ENCODE measurements at places on chromosomes 4 and X. TPM values are rescaled to one million over a fixed set of nuclear protein-coding genes. Genes with fewer than 3 reads are reported as not detected.

IL13RA1 gene
- total RNA-seq = 46.4 TPM

BTC gene
- 2.3 TPM for total RNA-seq

SHROOM3 gene
- total RNA-seq = 107 TPM

CYLC1 gene
- not detected for total RNA-seq

COX7B2 gene
- total RNA-seq = 5.8 TPM

VCX3A gene
- not detected for total RNA-seq

ERAS gene
- total RNA-seq = not detected

CAPN6 gene
- total RNA-seq = 7.8 TPM

DNA sequence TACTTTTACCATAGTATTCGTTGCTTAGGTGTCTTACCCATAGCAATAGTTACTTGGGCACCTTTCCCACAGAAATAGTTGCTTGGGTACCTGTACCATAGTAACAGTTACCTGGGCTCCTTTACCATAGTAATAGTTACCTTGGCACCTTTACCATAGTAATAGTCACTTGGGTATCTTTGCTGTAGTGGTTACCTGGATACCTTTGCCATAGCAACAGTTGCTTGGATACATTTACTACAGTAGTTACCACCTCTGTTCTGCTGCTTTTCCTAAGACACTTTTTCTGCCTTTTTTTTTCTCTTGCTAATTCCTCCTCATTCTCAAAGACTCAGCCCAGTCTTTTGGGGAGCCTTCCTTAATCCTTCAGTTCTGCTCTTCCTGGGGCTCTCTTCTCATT, 272.8 kb upstream of the PUDP start:
- DNase-seq = no peak

- DNase-seq = no peak
These were observed 7.7 kb upstream of the STK32B start for GRCh38 chr4:5043579-5043978.

- no peak for DNase-seq
These were observed 39.3 kb downstream of the RNF212 start for GRCh38 chr4:1074077-1074476.

DNA sequence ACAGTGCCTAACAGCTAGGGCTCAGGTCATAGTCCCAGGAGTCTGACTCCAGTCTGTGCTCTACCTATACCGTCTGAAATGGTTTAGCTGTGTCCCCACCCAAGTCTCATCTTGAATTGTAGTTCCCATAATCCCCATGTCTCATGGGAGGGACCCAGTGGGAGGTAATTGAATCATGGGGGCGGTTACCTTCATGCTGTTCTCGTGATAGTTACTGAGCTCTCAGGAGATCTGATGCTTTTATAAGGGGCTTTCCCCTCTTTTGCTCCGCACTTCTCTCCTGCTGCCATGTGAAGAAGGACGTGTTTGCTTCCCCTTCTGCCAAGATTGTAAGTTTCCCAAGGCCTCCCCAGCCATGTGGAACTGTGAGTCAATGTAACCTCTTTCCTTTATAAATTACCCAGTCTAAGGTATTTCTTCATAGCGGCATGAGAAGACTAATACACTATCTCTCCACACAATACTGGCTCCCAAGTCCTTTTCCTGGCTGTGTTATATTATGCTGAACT, 110.8 kb downstream of the AFAP1 start:
- DNase-seq = no peak

GRCh38 chr4:7043284-7044136, at the start of gene TADA2B:
TADA2B (plus strand) TSS chr4:7043372; CDS start chr4:7043580, 208 bp downstream.
- DNase-seq = peak; percentile 12

GRCh38 chr4:130074096-130074495, 978.1 kb downstream of the C4orf33 start:
- DNase-seq = no peak

GRCh38 chr4:153127760-153128494, 76.3 kb upstream of the TRIM2 start:
- DNase-seq = peak; percentile 90

GRCh38 chrX:16633754-16634153, 16.2 kb upstream of the S100G start:
- no peak for DNase-seq

GRCh38 chr4:7384003-7384928, 50.5 kb downstream of the PSAPL1 start:
- no peak for DNase-seq

GRCh38 chr4:16582526-16582925, 315.9 kb downstream of the LDB2 start:
- no peak for DNase-seq

DNA sequence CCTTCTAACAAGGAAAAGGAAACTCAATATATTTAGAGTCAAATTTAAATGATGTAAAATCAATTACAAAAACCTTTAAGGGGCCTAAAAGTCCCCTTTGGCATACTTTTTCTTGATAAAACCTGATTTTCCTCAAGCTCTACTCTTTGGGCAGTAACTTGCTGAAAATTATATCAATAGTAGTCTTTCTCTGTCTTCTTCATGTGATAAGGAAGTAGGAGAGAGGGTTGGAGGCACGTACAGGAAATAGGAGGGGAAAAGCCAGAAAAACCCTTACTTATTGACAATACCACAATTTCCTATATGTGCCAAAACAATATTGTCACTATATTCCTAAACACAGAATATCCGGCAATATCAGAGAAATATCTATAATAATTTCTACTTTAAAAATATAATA, 9.6 kb downstream of the RHOH start:
- DNase-seq = no peak

- no peak for DNase-seq
These were observed 37.4 kb downstream of the NFXL1 start for GRCh38 chr4:47876784-47877546.

GRCh38 chrX:119605464-119606279, 552 bp downstream of the NKRF start:
- peak; percentile 20 for DNase-seq

DNA sequence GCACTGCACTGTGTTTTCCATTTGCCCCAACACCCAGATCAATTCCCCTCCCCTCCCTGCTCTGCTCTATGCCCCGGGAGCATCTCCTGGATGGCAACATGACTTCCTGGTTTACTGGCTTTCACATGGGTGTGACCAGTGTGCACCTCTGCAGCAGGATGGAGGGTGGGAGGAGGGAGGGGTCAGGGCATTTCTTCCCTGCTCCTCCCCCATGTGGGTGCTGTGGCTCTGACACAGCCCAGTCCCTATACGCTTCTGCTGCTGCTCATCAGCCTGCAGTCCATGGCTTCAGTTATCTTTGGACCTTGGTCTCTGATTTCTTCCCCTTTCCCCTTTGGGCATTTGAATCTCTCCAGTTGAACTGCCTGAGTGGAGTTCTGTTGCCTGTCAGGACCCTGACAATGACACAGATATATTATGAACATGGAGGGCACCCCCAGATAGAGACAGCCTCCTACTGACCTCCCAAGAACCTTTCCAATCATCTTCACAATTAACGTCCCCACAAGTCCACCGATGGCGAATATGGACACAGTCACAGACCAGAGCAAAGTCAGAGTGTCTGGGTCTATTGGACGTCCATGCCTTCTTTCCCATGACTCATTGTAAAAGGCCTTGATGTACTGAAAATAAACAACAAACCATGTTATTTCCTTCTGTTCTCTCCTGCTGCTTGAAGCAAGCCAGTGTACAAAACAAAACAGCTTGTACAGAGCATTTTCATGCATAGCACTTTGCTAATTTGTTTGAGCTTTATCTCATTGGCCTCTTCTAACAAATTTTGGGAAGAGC, 24.8 kb downstream of the SLC2A9 start:
- DNase-seq = no peak

DNA sequence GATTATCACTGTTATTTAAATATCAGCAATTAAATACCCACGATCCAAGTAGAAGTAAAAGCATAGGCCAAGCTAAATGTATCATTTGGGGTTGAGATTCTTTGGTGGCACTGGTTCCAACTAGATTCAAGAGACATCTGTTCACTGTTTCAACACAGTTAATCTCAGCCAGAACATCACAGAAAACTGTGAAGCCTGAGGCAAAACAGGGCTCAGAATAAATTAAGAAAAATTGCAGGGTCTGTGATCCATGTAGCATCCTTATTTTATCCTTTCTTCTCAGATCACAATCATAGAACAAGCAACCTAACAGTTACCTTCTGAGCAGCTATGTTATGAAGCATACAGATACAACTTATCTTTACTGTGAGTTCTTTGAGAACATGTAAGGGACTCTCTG, 23.7 kb downstream of the YTHDC1 start:
- DNase-seq = no peak

DNA sequence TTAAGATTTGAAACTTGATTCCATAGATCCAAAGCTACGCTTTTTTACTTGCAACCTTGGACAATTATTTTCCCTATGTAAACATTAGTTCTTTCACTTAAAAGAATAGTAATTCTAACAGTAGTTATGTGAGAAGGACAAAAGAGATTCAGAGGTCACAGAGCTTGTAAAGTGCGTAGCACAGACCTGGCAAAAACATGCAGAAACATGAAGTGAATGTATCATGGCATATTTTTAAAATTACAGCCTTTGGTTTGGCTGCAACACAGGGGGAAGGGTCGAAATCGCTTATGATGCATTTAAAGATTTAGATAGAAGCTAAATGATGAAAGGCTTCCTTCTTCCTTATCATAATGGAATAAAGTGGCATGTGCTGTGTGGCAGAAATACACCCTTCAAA, 1068.8 kb downstream of the ARAP2 start:
- no peak for DNase-seq

GRCh38 chr4:117610706-117611308, 423.5 kb upstream of the NDST3 start:
- no peak for DNase-seq

- DNase-seq = no peak
These were observed 51.9 kb upstream of the IRF2 start for GRCh38 chr4:184526228-184526627.

GRCh38 chrX:18889346-18890048, 94.4 kb downstream of the PHKA2 start:
- no peak for DNase-seq

GRCh38 chrX:56797574-56798338, 68.7 kb downstream of the NBDY start:
- DNase-seq = no peak

- no peak for DNase-seq
These were observed 15.1 kb downstream of the UBE2K start for GRCh38 chr4:39712819-39713607.

DNA sequence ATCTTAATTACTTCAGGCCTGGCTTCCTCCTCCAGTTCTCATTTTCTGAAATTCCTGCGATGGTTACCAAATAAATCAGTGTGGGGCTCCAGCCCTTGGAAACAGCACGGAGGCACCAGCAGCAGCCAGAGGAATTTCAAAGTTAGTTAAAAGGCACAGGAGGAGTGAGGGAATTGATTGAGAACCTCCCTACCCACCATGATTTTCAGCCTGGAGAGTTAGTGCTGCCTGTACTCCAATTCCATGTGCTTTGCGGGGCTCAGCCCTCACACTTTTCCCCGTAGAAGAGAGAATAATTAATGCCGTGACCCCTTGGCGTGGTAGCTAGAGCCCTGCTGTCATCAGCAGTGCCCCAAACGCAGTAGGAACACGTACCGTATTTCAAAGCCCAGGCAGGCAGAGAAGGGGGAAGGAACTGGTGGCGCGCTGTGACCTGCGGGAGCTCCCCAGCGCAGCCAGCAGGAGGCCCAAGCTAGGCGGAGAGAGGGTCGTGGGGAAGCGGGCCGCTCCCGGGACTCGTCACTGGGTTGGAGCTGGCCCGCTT, 84.0 kb upstream of the IGFBP7 start:
- DNase-seq = no peak

DNA sequence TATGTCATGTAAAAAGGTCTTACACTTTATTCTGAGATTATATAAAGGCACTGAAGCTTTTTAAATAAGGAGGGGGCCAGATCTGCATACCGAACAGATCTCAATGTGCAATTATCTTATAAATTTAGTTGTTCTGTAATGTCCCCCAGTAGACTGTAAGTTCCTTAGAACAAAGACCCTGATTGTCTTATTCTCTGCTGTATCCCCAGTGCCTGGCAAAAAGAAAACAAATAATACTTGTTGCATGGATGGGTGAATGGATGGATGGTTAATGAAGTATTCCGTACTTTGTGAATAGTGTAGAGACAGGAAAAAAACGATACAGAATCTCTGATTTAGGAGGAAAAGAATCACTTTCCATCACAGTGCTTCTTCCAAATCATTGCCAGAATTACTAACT, 141.5 kb downstream of the CHM start:
- DNase-seq = no peak

- peak; percentile 93 for DNase-seq
These were observed 2.3 kb downstream of the MAML3 start for GRCh38 chr4:140151699-140152012.

- peak; percentile 53 for DNase-seq
These were observed 138.6 kb downstream of the AFF1 start for GRCh38 chr4:87073199-87074120.

Data from prostate gland (tissue), 2 donors.